Eye (tissue), 1 donor: ENCODE measurements at places on chromosomes 12 and 14.

GRCh38 chr12:130179191-130179590 lies 16.9 kb downstream of the FZD10 start:
- no peak for DNase-seq

DNA sequence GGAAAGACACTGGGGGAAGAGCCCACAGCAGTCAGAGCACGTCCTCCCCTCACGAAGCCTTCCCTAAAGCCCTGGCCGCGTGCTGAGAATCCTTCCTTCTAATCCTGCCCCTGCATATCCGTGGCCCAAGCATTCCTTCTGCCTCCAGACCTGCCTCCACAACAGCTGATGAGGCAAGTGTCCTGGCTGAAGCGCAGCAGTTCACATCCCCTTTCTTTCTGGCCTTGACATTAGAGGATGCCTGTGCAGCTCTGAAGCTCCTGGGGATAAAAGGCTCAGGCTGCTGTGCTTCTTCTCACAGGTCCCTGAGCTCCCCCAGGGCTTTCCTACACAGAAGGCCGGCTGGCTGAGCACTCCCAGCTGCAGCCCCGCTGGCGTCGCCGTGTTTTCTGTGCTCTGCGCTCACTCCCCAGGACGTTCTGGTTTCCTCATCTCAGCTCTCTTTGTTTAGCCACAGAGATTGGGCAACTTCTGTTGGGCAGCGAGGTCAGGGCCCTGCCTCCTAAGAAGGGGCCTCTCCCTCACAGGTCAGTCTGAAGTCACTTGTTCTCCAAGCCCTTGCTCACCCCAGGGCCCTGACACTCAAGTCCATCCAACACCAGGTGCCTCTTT lies 45.8 kb downstream of the NINJ2 start:
- DNase-seq, result peak; percentile 31

DNA sequence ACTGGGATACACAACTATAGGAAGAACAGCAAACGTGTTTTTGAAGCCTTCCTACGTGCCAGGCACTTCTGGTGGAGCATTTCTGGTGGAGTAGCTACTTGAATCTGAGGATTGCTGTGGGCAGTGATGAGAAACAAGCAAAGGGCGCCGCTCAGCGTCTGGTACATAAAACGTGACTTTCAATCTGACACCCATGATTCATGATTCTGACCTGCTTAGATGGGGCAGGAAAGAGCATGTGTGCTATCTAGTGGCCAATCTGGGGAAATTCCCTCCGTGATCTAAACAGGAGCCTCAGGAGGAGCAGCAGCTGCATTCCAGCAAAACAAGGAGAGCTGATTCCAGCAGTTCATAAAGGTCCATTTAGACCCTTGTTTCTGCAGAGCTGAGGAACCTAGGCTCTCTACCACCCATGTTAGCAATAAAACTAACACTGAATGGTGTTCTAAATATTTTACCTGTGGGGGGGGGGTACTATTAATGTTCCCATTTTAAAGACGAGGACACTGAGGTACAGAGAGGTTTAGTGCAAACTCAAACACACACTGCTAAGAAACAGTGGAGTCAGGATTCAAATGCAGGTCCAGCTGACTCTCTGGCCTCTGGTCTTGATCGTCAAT lies 37.8 kb downstream of the PAH start:
- peak; percentile 86 for DNase-seq

- no peak for DNase-seq
These were observed 60.7 kb downstream of the SPPL3 start for GRCh38 chr12:120843472-120843871.

- peak; percentile 80 for DNase-seq
These were observed 43.3 kb downstream of the EFCAB11 start for GRCh38 chr14:89911010-89911919.

DNA sequence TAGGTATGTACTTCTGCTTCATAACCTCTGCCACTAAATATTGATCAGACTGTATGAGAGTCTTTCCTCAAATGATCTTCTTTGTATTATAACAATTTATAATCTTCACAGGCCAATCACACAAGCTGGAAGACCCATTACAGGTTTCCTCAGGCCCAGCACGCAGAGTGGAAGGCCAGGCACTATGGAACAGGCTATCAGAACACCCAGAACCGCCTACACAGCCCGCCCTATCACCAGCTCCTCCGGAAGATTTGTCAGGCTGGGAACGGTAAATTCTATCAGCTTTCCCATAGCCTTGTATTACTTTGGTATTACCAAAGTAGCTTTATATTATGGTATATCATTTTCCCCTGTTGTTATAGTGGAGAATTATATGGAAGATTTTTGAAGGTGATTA lies 16.5 kb downstream of the TTC8 start:
- DNase-seq, result no peak

DNA sequence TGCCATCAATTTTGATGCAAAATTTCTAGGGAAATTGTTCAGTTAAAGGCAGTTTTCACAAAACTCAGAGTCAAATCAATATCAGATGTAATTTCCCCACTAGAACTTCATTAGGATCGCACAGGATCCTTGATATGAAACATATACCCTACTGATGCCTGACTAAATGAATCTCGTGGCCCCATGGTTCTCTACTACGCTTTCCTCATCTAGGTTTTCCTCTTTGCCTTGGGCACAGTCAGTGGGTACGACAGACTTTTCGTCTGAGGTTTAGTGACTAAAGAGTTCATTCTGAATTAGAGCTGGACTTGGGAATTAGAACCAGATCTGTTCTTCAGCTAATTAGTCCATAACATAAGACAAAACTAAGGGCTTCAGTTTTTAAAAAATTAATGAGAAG lies 42.5 kb upstream of the GNPNAT1 start:
- DNase-seq, result no peak

DNA sequence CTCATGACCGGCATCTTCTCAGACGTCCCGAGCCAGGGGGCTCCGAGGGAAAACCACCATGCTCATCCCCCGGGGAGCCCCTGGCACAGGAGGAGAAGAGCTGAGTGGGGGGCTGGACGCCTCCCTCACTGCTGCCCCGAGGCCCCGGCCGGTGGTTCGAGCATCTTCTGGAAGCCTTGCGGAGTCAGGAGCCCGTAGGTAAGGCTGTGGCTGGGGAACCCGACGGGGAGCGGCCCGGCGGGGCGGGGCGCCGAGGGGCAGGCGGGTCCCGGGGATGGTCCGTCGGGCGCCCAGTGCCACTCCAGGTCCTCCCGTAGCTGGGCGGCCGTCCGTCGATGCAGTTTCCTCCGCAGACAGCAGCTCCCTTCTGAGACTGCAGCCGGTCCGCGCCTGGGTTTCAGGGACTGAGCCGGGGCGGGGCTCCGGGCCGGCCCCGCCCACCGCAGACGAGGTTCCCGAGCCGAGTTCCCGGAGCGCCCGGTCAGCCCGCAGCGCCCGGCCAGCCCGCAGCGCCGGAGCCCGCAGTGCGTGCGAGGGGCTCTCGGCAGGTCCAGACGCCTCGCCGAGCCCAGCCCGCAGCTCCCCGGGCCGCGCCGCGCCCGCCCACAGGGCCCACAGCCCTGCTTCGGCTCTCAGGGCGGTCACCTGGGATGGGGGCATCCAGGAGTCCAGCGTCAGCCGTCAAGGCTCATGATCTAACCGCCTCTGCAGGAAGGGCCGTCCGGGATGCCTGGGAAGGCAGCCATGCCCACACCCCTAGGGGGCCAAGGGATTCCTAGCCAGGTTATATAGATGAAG lies at the start of gene PGF:
Gene PGF, minus strand, starts transcription at position 369 of the 798 bp plus-strand sequence. Its CDS starts 355 bp downstream, at position 14.
- DNase-seq, result peak; percentile 77

GRCh38 chr14:89435492-89435891 lies 18.5 kb upstream of the FOXN3 start:
- DNase-seq, result no peak

- peak; percentile 64 for DNase-seq
These were observed 139.8 kb upstream of the PWP1 start for GRCh38 chr12:107545737-107546353.

- DNase-seq, result no peak
These were observed 34.2 kb upstream of the PYGL start for GRCh38 chr14:50978529-50978871.

GRCh38 chr12:26062566-26062965 lies 62.3 kb downstream of the BHLHE41 start:
- DNase-seq, result no peak

DNA sequence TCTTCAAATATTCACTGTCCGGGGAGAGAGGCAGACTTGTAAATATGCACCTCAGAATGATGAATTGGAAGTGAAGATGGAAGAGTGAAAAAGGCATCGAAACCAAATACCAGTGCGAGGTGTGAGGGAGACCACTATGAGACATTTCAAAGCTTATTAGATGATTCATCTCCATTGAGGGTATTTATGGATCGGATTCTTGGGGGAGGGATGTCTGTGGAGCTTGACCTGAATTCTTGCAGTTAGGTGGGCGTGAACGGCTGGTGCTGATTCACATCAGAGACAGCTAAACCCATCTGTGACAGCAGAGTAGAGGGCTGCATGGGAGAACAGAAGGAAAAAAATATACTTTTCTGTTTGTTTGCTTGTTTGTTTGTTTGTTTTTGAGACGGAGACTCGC lies 677.2 kb downstream of the AACS start:
- no peak for DNase-seq

GRCh38 chr12:22729957-22730443 lies 105.0 kb downstream of the ETNK1 start:
- no peak for DNase-seq

- no peak for DNase-seq
These were observed 61.8 kb downstream of the LRRK2 start for GRCh38 chr12:40286583-40286982.

GRCh38 chr12:117580718-117581062 lies 219.3 kb upstream of the NOS1 start:
- DNase-seq, result peak; percentile 36

DNA sequence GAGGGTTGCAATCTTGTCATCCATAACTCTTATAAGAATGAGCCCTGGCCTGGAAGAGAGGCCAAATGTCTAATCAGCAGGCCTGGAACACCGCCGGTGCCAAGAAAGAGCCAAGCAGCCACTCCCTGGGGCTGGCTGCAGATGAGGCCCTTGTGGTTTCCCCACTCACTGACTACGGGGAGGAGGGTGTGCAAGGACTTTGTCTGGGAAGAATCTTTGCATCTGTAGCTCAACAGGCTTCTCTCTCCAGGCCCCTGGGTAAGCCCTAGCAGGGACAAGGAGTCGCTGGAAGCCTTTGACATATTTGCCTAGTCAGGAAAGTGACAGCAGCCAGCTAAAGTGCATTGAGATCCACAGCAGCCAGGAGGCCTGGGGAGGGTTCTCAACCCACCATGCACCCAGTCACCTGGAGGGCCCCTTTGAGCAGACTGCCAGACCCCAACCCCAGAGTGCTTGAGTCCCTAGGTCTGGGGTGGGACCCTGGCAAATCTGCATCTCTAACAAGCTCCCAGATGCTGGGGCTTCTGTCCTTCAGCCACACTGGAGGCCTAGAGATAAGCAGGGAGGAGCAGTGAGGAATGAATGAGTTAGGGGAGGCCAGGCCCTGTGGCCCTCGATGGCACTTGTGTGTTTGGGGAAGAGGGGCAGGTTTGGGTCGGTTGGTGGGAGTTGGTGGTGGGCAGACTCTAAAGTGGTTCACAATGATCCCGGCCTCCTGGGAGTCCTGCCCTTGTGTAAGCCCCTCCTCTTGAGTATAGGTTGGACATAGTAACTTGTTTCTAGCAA lies 13.9 kb upstream of the LRTM2 start:
- DNase-seq, result no peak

DNA sequence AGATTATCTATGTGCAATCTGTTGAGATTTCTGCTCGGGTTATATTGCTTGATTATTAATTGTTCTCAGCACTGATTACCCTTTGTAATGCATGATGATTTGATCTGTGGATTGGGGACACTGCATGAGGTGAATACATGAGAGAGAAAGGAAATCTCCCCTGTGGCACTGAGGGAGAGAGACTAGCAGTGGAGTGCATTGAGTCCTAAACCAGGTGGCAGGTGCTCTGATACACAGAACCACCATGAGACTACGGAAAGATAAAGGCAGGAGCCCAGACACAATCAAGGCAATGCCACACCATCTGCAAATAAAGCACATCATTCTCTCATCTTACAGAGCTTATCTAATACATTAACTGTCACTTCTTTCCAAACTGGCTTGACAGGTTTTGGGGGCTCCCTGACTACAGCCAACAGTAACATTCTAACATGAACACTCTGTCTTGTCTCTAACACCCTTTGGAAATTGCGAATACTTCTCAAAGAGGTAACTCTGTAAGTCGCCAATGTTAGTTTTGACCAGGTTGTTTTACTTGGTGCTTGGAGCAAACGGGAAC lies 37.6 kb upstream of the TSPAN8 start:
- DNase-seq, result no peak

- DNase-seq, result no peak
These were observed at the start of gene C3AR1 for GRCh38 chr12:8065991-8066594. Gene C3AR1, minus strand, starts transcription at chr12:8066359. Its CDS starts 6,174 bp downstream, at chr12:8060185.

GRCh38 chr14:70257526-70257925 lies 68.8 kb upstream of the SLC8A3 start:
- DNase-seq, result no peak

DNA sequence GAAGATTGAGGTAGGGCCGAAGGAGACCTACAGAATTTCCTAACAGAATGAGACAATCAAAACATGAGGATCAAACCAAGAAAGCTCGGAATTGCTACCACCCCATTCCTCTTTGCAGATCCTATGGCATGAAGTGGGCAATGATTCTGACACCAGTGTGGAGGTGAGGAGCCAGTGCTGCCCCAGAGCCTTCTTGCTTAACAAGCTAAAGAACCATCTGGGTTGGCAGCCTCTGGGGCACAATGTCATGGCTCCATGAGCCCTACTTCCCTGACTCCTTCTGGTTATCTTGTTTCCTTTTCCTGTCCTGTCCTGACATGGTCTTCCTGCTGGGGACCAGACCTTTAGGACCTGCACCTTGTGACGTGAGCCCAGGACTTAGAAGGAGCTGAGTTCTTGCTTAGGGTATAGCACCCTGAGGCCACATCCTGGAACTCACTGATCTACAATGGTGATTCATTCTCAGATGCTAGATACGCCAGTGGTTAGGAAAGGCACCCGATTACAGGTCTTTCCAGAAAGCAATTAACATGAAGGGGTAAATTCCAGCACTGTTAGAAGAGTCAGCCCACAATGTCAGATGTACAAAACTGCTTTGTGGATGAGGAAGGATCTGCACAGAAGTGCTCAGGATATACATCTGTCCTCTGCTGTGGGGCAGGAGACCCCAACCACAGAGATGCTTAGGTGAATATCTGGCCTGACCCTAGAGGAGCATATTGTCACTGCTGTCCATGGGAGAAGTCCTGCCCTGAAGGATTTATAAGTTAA lies 324.2 kb downstream of the ZFP36L1 start:
- no peak for DNase-seq

DNA sequence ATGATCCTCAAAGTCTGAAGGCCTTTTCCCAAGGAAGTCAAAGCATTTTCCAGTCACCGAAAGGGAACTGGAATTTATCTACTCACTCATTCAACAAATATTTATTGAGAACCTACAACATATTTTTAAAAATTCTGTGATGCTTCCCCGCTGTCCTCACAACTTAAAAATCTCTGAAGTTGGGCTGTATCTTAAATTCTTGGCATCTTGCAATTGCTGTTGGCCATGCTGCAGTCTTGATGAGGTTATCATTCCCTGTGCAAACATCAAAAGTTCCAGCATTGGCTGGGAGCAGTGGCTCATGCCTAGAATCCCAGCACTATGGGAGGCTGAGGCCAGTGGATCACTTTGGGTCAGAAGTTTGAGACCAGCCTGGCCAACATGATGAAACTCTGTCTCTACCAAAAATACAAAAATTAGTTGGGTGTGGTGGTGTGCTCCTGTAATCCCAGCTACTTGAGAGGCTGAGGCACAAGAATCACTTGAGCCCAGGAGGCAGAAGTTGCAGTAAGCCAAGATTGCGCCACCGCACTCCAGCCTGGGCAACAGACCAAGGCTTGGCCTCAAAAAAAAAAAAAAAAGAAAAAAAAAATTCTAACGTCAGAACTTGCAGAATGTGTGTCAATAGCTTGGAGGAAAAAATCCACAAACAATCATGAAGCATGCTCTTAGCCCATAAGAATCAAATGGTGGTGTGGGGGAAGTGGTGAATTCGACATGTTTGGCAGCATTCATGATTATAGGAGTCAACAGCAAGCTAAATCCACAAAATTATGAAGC lies 34.9 kb downstream of the CCDC177 start:
- no peak for DNase-seq
